Heart left ventricle (tissue), 16 donors: ENCODE measurements at places on chromosomes 7 and 10.
A peak's percentile ranks its signal among the peaks of the same experiment; 100 is the strongest.

GRCh38 chr10:30455816-30456215 is 21.8 kb downstream of the MAP3K8 start:
- no peak for DNase-seq

DNA sequence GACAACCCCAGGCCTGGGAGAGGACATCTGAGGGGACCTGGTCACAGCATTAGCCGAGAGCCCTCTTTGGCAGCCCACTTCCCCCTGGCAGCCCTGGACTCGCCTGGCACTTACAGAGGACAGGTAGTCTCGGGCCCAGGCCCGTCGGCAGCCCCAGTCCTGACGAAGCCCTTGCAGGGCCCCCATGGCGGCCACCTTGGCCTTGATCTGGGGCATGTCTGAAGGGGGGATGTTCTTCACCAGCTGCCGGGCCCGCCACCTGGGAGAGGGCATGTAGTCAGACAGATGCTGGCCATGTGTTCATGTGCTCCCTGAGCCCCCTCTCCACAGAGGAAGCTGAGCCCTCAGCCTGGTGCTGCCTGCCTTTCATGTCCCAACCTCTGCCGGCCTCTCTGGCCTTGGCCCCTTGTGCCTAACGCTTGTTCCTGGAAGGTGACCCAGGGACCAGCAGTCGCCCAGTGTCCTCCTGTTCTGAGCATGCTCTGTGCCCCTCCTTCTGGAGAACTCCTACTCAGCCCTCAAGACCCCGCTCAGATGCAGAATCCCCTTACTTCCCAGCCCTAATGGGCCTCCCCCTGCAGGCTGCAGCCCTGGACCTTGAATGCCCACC is 13.9 kb downstream of the MYO1G start:
- DNase-seq, result no peak

GRCh38 chr10:125734148-125734547 is 14.6 kb downstream of the EDRF1 start:
- no peak for DNase-seq

DNA sequence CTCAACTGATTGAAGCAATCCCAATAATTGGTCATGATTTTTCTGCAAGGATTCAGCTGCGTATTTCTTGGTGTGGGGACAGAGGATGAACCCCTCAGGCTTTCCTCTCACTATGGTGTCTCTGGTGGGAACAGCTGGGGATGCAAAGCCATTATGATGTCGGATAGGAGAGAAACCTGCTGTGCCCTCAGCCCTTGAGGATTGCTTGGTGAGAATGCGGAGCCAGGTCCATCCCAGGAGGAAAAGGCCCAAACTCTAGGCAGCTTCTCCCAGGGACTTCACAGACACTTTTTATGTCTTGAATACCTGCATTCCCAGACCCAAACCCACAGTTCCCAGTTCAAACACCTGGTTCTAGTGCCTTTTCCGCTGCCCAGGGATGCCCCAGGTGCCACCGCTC is 302.0 kb downstream of the WDR37 start:
- DNase-seq, result no peak

- DNase-seq, result peak; percentile 13
Measured at GRCh38 chr10:46248651-46249146, 38.1 kb upstream of the ANTXRL start.

DNA sequence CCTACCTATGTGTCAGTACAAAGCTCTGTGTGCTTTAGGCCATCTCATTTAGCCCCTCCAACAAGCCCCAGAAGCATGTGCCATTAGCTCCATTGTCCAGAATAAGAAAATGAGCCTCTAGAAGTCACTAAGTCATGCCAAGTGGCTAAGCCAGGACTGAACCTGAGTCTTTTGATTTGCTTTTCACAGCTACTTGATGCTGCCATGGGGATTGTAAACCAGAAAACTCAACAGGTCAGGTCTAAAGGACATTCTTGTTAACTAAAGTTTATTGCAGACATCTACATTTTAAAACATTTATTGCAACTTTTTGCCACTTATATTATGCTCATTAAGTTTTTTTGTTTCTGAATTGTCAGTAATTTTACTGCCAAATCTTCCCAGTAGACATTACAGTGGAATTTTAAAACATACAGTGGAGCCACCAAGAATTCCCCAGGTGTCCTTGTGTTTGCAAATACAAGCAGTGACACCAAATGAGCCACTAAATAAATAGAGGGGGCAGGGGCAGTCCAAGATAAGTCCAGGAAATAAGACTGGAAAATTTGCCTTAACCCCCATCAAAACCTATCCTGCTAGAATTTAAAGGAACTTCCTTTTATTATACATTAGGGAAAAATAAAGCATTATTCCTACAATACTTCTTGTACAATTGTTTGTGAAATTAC is 115.9 kb downstream of the RAPGEF5 start:
- no peak for DNase-seq

DNA sequence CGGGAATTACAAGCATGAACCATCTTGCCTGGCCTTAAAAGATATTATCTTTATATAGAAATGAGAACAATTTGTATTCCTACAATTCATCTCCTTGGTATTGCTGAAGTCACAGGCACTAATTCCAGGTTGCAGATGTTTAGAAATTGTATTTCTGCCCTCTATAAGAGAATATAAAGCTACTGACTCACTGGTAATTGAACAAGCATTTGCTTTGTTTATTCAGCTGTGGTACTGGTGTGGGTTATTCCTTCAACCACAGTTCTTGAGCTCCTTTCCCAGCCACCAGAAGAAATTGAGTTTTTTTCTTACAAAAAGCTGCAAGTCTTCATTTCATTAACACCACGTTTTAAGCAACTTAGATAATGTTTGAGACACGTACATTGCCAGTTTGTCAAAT is 29.0 kb upstream of the MPP7 start:
- no peak for DNase-seq

DNA sequence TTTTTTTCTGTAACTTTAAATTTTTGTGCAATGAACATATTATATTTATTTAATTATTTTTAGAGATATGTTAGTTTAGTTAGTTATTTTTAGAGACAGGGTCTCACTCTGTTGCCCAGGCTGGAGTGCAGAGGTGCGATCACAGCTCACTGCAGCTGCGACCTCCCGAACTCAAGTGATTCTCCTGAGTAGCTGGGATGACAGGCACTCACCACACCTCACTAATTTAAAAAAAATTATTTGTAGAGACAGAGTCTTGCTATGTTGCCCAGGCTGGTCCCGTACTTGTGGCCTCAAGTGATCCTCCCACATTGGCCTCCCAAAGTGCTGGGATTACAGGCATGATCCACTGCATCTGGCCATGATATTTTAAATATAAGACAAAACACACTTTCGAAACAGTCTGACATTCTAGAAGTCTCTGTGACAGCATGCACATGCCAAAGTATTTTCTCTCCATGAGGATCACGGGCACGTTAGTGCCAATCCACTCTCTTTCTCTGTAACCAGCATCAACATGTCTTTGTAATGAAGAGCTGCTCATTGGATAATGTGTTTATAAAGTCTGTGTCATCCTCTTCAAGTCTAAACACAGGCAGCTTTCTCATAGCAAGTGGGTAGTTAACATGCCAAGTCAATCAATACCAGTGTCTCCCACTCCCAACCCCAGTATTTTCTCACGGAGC is 137.4 kb downstream of the GLI3 start:
- DNase-seq, result no peak

DNA sequence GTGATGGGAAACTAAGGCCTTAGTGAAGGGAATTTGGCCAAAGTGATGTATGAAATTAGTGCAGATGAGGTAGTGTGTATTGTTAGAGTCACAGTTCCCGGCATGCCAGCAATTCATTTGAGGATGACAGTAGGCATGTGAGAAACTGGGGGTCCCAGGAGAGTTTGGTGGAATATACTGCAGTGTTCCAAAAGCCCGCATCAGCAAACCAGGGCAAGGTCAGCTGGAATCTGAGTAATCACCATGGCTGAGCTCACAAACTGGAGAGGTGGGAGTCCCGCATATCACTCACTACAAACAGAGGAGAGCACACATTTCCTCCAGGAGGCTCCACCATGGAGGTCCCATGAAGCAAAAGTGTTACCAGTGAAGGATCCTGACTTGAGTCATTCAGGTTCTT is 740.7 kb downstream of the TNS3 start:
- no peak for DNase-seq

- no peak for DNase-seq
Measured at GRCh38 chr10:133221331-133221730, 8.7 kb upstream of the UTF1 start.

DNA sequence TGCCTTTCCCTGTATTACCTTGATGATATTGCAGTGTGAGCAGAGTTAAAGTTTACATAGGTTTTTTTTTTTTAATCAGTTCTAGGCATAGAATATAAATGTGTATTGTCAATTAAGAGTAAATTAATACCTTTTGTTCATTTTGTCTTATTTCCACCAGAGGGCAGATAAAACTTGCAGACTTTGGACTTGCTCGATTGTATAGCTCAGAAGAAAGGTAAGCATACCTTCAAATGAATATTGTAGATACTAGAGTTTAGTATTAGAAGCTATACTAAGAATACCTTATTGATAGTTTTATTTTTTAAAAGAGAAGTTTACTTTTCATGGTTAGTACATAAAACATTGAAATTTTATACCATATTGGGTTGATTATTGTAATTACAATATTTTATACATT is 86.8 kb downstream of the MPLKIP start:
- DNase-seq, result no peak

GRCh38 chr7:33950047-33950714 is 44.8 kb downstream of the BMPER start:
- DNase-seq, result no peak

DNA sequence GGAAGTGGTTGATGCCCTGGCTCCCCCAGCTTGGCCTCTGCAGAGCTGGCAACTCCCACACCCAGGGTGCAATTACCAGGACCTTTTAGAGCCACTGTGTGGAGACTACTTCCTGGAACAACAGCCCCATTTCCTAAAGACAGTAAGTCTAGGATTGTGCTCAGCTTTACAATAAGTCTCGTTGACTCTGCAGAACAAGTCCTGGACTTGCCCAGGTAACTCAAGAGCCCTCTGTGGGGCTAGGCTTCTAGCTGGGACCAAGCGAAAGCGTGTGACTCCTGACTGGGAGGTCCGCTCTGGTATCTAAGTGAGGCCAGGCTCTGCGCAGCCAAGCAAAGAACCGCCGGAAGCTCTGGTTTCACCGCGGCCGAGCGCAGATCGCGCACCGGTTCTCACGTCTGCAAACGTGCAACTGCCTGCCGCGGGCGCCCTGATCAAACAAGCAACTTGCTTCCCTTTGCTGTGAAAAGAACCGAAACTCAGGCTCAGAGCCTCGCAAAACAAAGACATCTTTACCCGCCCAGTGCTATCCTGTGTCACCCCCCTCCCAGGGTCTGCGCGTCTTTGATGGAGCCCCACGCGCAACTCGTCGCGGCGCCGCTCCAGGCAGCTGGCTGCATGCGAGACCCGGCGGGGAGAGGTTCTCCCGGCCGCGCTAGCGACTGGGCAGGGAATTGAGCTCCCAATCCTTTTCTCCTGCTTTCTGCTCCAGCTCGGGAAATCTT is 4.4 kb upstream of the PDLIM1 start:
- no peak for DNase-seq

GRCh38 chr7:123746931-123747488 is 1.8 kb downstream of the WASL start:
- no peak for DNase-seq

GRCh38 chr7:77933394-77933793 is 134.8 kb downstream of the PHTF2 start:
- DNase-seq, result no peak

DNA sequence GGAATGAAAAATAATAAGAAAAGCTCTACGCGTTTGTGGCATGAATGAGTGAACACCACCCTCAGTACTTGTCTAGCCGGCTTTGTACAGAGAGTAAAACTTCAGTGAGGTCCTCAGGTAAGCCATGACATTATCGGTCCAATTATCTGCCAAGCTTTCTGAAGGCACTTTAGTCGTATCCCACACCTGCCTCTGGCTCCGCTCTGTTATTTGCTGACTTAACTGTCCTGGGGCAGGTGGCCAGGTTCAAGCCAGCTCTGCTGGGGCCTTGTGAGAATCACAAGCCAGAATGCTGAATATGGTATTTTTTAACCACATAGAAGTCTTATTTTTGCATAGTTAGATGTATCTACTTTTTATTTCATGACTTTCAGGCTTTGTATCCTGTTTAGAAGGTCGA is 66.0 kb upstream of the FHIP2A start:
- DNase-seq, result no peak

- DNase-seq, result no peak
Measured at GRCh38 chr7:46990761-46991160, 591.1 kb downstream of the TNS3 start.

DNA sequence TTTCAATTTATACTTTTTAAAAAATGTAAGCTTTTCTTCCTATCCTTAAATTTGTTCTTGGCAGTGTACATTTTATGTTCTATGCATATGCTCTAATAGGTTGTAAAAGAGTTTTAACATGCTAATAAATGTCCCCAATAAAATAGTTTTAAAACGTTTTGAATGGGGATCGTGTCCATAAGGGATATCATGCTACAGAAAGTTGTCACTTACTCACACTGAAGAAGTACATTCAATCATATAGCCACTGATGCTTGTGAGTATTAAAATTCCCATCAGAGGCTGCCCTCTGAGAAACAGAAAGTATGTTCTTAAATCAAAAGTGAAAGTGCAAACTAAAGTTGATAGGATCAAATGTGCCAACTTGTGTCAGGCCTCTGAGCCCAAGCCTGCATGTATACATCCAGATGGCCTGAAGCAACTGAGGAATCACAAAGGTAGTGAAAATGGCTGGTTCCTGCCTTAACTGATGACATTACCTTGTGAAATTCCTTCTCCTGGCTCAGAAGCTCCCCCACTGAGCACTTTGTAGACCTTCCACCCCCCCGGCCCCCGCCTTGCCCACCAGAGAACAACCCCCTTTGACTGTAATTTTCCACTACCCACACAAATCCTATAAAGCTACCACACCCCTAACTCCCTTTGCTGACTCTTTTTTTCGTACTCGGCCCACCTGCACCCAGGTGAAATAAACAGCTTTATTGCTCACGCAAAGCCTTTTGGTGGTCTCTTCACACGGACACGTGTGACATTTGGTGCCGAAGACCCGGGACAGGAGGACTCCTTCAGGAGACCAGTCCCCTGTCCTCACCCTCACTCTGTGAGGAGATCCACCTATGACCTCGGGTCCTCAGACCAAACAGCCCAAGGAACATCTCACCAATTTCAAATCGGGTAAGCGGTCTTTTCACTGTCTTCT is 877 bp upstream of the NOD1 start:
- DNase-seq, result no peak

- no peak for DNase-seq
Measured at GRCh38 chr10:113162960-113163359, 212.9 kb downstream of the TCF7L2 start.

DNA sequence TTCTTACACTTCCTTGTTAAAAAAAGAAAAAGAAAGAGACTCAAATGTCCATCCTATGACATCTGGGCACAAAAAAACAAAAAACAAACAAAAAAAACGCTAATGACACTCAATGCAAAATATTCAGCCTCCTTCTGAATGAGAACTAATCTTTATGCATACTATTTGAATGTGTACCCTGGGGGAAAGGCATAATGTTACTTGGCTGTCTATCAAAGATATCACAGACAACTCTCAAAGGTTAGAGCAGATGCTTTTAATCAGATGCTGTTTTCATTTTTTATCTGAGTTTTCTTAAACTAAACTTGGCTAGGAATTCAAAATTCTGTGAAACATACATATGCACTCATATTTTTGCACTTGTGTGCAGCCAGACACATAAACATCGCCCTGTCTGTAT is 745.8 kb downstream of the CNTNAP2 start:
- no peak for DNase-seq

GRCh38 chr7:24922099-24922773 is 57.7 kb downstream of the OSBPL3 start:
- no peak for DNase-seq
